AG20443 (cell line): ENCODE measurements at places on chromosomes 11 and 22.

DNA sequence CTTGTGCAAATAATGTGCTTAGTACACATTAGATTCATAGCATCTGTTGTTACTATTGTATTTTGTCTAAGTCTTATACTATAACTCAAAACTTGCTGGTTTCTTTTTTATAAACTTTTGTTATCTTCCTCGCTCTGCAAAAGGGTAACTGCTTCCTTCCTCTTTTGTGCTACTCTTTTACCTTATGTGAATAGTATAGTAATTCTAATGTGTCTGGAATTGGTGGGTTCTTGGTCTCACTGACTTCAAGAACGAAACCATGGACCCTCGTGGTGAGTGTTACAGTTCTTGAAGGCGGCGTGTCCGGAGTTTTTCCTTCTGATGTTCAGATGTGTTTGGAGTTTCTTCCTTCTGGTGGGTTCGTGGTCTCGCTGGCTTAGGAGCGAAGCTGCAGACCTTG lies 563.1 kb upstream of the LUZP2 start:
- DNase-seq: no peak

DNA sequence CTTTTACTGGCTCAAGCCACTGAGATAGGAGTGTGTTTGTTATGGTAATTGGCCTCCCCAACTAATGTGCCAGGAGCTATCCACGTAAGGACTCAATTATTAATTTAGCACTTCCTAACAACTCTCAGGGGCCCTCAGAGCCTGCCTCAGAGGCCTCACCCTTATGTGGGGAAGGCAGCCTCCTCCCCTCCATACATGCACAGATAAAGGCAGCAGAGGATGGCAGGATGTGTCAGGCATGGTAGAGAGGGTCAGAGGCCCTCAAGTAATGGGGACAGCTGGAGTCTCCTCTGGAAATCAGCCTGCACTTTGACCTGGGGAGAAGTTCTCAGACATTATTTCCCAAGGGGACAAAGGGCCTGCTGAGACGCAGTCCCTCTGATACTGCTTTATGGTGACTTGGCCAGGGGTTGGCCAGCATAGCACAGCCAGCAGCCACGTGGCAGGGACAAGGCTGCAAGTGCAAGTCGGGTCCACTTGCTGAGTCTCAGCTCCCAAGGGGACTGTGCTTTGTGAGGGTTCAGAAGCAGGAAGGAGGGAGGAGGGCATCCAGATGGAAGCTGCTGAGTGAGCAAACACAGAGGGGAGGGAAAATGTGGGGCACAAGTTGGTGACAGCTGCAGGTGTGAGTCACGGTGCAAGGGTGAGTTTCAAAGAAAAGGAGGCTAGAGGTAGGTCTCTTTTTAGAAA lies 17.0 kb downstream of the MOGAT2 start:
- no peak for DNase-seq

GRCh38 chr11:76455331-76455730 lies 10.5 kb downstream of the EMSY start:
- DNase-seq: no peak

- peak; percentile 65 for DNase-seq
Measured at GRCh38 chr22:26835929-26836528, 178.6 kb downstream of the MIAT start.

DNA sequence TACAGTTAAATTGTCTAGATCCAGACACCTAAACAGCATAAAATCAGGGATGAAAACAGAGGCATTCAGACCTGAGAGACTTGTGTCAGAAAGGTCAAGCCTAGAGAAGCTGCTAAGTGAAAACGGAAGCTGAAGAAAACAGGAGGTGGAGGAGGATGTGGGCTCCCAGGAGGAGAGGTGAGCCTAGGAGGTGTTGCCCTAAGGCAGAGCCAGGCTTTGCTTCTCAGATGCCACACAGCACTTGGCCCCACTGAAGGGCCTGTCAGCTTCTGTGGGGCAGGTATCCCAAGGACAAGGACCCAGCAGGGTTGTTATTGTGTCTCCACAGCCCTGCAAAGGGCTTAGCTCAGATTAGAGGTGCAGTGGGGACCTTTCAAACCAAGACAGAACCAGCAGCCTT lies 14.4 kb downstream of the UFD1 start:
- no peak for DNase-seq

GRCh38 chr11:61764606-61765260 lies 12.3 kb downstream of the MYRF start:
- no peak for DNase-seq

DNA sequence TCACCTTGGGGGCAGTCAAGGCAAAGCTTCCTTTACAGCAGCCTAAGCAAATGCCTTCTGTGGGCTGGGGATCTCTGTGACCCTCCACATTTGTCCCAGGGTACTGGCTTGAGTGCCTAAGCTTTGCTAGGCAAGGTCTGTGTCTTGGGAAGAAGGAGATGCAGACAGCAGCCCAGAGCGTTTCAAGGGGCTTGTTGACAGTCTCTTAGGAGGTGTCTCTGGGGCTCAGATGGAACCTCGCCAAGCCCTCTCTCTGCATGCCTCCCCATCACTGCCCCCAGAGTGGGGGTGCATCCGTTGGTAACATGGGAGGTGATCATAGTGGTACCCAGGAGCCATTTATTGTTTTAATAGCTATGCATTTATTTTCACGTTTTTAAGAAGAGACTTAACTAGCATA lies 29.1 kb upstream of the TMPRSS4 start:
- DNase-seq: no peak

- DNase-seq: peak; percentile 87
Measured at GRCh38 chr11:47917599-47918369, 62.6 kb upstream of the PTPRJ start.

GRCh38 chr22:31630331-31631329 lies 31.4 kb downstream of the PISD start:
- DNase-seq: peak; percentile 86

DNA sequence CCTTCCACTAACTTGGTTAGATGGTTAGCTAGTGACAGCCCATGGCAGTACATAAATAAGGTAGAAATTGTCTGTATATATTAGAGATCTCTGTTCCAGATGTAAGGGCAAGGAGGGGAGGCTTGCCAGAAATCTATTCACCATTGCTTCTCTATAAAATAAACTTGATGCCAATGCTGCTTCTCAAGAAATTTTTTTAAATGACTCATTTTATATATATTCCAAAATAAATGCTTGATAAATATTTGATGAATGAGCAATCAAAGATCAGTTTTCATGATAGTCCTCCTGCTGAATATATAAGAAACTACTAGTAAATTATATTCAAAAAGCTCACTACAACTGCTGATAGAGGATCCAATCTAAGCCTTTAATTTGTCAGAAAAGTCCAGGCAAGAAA lies 710.6 kb upstream of the CCDC179 start:
- DNase-seq: no peak

- no peak for DNase-seq
Measured at GRCh38 chr22:20773793-20774212, at the start of gene SERPIND1. SERPIND1 (plus strand) TSS chr22:20774113; CDS start chr22:20779313, 5,200 bp downstream.

- DNase-seq: no peak
Measured at GRCh38 chr11:2193099-2193887, 21.7 kb upstream of the TH start.

- DNase-seq: peak; percentile 74
Measured at GRCh38 chr11:32052215-32052614, 38.7 kb upstream of the RCN1 start.

DNA sequence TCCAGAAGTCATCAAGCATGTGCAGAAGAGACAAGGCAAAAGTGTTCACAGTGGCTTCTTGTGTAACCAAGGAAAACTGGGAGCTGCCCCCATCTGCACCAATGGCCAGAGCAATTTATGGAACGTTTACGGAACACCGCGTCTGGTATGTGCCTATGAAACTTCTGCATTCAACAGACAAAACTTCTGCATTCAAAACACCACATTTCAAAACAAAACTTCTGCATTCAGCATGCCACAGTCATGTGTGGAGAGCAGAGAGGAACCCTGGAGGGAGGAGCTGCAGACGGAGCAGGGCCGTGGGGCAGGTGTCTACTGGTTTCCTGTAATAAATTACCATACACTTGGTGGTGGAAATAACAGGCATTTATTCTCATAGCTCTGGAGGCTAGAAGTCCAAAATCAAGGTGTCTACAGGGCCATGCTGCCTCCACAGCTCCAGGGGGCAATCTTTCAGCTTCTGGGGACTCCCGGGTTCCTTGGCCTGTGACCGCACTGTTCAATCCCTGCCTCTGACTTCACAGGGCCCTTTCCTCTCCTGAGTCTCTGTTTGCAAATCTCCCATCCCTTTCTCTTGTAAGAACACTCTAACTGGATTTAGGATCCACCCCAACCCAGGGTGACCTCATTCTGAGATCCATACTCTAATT lies 32.2 kb downstream of the RPL3 start:
- no peak for DNase-seq

DNA sequence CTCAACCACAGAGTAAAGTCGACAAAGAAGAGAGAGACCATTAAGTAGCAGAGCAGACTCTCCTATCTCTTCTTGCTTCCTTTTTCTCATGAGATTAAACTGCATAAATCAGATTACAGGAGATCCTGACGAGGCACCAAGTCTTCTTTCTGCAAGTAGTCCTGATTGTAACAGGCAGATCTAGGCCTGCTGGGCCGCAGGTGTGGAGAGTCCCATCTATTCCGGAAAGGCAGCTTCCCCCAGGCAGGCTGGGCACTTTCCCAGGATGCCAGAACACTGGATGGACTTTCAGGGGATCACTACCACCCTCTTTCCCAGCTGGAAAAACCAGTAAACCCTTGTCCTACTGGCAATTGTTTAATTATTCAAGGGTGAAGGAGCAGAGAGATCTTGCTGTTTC lies 173.0 kb upstream of the CADM1 start:
- DNase-seq: no peak

DNA sequence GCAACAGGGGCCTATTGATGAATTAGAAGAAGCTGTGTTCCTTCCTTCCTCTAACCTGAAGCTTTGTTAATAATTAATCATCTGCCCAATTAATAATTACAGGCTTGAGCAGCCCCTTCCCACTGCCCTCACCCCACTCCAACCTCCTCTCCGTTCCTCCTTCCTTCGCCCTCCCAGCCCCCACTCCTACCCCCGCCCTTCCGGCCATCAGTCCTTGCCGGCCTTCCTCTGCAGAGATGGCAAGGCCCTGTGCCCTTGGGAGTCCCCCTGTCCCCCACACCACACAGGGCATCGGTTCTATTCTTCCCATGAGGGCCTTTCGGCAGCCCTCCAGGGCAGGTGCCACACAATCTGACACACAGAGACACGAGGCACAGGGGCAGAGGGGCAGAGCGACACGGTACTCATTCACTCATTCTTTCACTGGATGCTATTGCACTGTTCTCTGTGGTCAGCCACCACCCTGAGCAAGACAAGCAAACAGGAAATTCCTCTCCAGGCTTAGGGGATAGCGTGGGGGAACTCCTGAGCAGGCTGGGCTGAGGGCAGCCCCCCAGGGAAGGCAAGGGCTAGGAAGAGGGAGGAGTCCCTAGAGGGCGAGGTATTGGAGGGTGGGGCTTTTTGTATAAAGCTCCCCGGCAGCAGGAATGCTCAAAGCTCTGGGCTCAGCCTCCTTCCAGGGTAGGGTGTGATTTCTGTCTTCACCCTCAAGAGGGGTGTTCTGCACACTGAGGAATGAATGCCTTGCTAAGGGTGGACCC lies 14.7 kb downstream of the MGAT3 start:
- peak; percentile 70 for DNase-seq

DNA sequence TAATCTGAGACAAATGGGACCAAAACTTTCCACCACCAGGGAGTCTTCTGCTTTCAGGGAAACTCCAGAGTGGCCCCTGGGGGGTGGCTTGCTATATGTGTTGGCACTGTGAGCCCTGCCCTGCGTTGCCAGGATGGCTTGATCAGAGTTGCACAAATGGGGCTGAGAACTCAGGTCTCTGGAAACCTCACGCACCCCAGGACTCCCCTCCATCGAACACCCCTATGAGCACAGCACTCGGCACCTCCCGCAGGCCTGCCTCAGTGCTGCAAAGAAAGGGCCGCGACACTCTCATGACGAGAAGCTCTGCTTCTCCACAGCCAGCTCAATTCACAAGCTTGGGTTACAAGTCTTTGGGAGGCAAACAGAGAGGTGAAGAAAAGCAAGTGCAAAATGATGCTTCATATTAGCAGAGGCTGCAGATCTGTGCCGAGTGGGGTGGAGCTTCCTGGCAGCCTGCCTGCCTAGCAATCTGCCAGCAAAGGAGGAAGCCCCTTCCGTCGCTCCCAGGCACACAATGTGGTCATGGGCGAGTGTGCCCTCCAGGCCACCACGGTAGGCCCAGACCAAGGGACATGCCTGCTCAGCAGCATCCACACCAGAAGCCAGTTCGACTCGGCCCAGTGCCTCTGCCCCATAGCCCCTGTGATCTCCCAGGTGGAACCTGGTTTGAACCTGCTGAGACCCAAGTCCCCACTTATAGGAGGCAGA lies 55.7 kb downstream of the MYH9 start:
- peak; percentile 53 for DNase-seq

- DNase-seq: no peak
Measured at GRCh38 chr11:10663990-10664389, 29.6 kb downstream of the IRAG1 start.

GRCh38 chr11:129395432-129395831 lies 19.8 kb downstream of the BARX2 start:
- no peak for DNase-seq

DNA sequence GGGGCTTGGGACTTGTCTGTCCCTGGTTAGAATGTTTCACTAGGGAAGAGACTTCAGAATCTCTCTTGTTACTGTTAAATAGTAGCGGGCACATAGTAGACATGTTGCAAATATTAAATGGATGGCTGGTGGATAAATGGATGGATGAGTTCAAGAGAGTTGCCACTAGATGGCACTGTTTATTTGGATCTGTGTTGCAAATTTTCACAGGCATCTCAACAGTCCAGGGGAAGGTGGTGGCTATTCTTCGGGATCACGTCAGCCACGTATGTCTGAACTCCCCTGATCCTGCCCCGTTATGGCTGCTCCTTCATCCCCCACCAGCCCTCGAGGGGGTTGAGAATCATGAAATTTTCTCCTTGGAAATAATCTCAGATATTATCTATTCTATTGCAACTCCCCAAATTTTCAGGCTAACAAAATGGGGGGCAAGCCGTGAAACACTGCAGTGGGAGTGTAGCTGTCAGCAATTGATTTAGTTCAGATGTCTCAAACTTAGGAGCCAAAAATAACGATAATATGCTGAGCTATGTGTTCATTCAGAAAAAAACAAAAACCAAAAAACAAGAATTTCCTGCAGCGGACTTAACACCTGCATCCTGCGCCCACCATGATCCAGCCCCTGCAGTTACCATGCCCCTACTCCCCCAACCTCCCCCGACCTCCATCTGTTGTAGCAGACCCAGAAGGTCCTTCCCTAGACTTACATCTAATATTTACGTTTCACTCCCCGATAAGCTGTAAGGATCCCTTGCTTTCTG lies 29.1 kb upstream of the BIRC3 start:
- DNase-seq: peak; percentile 80

DNA sequence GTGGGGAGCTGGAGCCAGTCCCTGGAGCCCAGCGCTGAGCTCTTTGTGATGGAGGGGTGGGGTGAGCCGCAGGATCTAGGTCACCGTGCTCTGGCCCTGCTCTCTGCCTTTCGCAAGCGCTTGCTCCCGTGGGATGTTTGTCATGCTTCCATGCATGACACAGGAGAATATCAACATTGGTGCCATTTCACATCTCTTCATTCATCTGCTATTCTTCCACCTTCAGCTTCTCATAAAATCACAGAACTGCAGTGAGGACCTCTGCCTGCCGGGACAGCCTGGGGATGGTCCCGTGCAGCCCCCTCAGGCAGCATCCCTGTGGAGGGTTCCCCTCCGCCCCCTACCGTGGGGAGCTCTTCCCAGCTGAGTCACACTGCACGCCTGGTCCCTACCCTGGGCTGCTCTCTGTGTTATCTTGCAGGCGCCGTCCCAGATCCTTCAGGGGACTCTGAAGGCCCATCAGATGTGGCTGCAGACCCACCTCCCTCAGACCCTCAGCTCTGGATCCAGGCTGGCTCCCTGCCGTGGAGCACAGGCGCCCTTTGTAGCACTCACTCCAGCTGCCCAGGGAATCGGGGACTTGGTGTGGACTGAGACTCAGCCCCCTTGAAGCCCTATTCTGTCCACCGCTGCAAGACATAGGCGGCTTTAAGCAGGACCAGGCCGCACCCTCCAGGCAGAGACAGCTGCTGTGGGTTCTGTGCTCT lies 5.1 kb upstream of the SEPTIN5 start:
- DNase-seq: peak; percentile 56
